ENCODE measurements at places on chromosomes 4 and X.
A peak's percentile ranks its signal among the peaks of the same experiment; 100 is the strongest.

DNA sequence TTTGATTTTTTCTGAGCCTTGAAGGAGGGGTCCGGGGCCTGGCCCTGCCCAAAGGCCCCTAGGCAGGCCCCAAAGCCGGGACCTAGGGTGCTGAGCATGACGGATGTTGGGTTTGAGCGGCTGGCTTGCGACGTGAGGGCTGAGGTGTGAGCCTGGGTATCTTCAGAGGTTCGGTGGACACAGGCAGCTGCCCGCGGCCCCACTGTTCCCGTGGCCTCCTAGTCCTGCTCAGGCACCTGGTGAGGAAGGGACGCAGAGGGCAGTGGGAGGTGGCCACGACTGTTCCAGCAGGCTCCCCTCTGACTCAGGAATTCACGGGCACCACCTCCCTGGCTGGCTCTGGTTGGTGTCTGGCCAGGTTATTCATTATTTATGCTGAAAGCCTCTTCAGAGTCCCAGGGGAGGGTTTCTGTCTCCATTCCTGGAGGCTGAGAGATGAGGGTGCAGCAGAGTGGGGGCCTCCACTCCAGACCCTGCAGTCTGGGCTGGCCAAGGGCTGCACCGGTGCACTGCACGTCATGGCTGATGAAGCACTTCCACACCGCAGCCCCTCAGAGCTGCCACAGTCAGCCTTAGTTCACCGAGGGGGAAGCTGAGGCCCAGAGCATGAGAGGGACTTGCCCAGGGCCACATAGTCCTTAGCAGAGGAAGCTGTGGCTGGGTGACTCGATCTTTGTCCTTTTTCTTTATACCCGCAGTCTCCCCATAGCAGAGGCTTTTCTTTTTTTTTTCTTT lies 2.2 kb downstream of the MSANTD1 start:
- no peak for DNase-seq

DNA sequence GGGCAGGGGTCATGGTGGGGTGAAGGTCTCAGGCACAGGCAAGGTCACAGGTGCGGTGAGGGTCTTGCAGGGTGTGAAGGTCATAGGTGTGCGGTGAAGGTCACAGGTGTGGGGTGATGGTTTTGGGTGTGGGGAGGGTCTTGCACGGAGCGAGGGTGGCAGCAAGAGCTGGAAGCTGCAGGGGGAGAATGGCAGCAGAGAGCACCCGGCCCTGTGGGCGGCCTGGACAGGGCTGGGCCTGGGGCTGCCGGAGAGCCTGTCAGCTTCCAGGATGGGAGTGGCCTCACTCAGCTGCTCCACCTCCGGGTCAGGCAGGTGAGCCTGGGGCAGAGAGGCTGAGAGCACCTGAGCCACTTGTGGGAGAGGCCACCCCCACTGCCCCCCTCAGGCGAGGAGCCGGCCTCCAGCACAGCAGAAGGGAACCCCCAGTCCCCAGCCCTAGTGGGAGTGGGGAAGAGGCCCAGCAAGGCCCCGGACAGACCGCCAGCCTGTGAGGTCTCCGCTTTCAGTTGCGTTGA lies 1.5 kb downstream of the MSANTD1 start:
- no peak for DNase-seq

DNA sequence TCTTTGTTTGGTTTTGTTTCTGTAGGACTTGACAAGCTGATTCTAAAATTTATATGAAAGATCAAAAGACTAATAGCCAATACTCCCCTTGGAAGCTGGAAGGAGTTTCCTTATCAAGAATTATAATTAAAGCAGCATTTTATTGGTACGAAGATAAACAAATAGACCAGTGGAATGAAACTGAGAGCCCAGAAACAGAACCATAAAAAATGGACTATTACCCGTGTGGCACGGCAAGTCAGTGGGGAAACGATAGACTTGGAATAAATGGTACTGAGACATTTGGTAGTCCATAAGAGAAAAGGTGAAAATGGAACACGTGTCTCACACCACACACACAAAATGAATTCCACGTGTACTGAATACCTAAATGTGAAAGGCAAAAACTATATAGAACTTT lies 42.4 kb upstream of the CEP135 start:
- no peak for DNase-seq

DNA sequence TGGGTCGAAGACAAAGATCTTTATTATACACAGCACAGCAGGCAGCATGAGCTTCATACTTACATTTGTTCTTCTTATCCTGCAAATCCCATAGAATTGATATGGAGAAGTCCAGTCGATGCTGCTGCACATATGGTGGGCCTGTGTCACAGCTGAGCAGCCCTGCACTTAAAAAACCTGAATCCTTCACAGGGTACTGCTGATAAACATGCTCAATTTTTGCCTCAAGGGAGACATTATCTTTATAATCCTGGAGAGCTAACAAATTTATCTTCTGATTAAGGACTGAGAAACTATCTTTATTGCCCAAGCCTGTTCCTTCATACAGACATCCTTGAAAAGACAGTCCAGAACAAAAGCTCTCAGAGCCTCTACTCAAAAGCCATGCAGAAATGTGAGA lies 434.4 kb upstream of the FAM47C start:
- no peak for DNase-seq

GRCh38 chr4:51890760-51891159 lies 47.8 kb downstream of the DCUN1D4 start:
- DNase-seq, result no peak

GRCh38 chr4:14023896-14024295 lies 396.4 kb upstream of the BOD1L1 start:
- no peak for DNase-seq

DNA sequence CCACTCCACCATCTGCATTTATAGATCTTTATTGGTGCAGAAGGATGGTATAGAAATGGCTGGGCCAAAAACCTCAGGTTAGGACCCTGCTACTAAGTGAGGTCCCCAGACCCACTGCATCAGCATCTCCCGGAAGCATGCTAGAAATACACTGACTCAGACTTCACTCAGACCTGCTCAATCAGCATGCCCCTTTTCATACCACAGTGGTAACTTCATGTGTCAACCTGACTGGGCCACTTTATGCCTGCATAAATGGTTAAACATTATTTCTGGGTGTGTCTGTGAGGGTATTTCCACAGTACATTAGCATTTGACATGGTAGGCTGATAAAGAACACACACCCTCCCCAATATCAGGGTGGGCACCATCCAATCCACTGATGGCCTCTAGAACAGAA lies 118.6 kb upstream of the VCX3B start:
- DNase-seq, result no peak

DNA sequence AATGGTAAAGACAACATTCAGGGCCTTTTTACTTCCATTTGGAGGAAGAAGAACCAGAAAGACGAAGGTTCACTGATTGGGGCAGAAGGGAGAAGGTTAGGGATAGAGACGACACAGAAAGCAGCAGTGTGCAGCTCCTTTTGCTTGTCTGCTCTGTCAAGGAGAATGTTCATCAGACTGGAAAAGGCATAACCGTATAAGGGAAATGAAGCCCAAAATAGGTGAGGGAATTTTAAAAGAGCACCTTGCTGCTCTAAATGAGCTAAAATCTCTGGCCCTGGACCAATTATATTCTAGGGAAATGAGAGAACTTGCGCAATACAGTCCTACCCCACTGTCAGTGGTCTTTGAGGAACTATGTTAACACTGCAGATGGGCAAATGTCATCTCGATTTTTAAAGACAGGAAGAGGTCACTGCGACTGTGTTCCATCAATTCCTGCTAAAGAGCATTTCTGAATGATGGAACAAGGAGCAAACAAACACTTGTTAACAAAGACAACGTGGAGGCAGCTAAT lies 909.8 kb upstream of the FTHL17 start:
- no peak for DNase-seq

DNA sequence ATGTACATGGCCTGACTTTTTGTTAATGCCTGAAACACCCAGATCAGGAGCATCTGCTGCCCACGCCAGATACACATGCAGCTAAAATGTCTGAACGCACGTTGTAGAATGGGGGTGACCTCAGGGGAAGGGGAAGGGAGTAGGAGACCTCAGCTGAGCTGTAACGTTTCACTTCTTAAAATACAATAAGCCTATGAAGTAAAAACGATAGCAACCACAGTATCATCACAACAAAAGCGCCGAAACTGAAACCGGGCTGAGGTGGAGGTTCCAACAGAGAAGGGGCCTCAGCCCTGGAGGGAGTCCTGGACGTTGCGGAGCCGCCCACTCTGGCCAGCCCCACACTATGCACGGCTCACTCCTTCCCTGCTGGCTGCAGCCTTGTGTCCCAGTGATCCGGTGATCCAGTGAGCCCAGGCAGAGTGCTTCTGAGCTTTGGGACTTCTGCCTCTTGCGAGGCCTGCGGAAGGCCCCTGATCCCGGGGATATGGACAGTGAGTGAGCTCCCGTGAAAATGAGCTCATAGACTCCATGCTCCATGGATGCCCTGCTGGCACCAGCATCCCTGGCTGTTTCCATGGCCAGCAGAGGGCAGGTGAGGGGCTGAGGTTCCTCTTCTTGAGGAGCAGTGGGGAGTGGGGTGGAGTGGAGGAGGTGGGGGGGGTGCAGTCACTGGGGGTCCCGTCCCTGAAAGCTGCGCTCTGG lies 52.0 kb downstream of the HMX1 start:
- DNase-seq, result no peak

DNA sequence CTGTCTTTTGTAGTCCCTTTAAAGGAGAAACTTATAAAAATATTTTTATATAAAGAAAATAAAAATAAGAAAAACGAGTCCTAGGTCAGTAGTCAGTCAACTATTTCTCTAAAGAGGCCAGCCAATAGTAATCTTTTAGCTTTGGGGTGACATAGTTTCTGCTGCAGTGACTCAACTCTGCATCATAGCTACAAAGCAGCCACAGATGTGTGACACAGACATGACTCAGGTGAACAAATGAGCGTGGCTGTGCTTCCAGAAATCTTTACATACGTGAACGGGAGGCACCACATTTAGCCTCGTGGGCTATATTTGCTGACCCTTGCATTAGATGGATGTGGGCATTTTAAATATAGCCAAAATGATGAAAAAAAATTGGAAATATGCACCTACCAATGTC lies 1862.5 kb upstream of the TENM3 start:
- DNase-seq, result no peak

GRCh38 chr4:82901183-82901718 lies 716 bp downstream of the THAP9 start:
- no peak for DNase-seq

DNA sequence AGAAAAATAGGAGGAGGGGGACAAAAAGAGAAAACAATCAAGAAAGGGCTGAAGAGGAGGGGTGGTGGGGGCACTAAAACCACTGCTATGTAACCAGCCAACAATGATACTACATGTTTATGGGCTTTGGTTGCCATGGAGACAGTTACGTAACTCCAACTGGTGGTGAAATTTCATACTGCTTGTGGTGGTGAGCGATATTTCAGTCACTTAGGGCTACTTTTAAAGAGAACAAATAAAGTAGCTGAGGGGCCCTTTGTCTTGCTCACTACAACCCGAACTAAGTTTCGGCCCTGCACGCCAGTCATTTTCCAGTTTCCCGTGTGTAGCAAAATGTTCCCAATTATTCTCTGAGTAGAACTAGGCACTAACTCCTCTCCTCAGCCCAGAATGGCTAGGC lies 275.2 kb upstream of the EDA2R start:
- DNase-seq, result no peak

DNA sequence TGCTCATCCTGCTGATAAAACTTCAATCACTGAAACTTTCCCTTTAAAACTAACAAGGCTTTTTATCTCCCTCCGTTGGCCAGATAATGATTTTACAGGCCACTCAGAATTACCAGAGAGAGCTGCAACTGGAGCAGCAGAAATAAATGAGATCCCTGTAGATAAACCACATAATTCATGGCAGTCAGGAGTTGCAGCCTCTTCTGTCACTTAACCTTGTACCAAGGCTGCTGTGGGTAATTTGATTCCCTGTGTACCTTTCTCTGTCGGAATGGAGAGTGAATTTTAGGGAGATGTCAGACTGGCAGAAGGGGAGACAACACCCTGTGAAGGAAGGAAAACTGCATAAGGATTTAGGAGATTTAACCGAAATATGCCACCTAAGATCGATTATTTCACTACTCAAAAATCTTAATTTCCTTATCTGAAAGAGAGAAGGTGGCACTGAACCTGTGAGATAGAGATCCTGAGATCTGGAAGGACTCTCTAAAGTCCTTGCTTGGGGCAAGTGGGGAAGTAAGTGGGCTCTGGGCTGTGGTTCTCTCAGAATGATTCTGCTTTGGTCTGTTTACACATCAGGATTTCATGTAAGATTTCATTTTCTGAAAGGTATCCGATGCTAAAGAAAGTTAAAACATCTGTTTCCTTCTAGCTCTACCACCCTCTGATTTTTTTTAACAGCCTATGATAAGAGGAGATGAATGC lies 14.3 kb upstream of the TSPAN5 start:
- no peak for DNase-seq

DNA sequence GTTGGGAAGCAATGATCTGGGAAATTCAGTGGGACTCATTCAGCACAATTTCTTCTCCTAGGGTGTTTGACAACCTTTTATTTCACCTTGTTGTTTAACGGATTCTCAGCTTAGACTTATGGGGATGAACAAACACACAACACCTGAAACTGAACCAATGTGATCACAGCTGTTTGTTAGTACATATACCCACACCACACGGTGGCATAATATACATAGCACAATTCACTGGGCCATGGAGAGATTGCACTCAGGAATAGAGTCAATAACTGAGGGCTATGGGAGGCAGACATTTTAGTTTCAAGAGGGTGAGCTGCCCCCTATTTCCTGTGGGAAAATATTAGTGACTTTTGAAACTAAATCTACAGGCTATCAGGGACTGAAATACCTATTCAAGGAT lies 148.0 kb downstream of the PARM1 start:
- DNase-seq, result no peak

DNA sequence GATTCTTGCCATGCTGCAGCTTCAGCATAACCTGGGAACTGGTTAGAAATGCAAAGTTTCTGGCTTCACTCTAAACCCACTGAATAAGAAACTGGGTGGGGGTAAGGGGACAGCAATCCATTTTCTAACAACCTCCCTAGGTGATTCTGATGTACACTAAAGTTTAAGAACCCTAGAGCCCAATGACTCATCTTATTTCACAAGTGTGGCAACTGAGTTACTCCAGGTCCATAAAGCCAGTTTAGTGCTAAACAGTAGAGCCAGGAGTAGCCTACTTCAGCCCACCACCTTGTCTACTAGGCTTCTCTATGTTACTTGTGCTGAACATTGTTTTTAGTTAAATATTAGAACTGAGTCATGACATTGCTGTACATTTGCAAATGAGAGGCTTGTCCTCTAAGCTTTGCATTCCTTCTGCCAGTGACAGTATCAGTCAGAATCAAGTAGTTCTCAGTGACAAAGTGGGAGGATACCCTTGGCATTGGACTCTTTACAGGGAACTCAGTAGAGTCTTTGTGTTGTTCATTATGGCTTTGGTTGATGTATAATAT lies 518.0 kb downstream of the RPA4 start:
- DNase-seq, result no peak

GRCh38 chrX:119755981-119756533 lies 2.3 kb upstream of the SOWAHD start:
- peak; percentile 16 for DNase-seq

- no peak for DNase-seq
Measured at GRCh38 chr4:5893004-5893580, at the start of gene CRMP1. Gene CRMP1 (minus strand): TSS chr4:5893086. CDS start chr4:5892969, 117 bp downstream.
